RKO (cell line): ENCODE measurements at places on chromosomes 16 and 17.

DNA sequence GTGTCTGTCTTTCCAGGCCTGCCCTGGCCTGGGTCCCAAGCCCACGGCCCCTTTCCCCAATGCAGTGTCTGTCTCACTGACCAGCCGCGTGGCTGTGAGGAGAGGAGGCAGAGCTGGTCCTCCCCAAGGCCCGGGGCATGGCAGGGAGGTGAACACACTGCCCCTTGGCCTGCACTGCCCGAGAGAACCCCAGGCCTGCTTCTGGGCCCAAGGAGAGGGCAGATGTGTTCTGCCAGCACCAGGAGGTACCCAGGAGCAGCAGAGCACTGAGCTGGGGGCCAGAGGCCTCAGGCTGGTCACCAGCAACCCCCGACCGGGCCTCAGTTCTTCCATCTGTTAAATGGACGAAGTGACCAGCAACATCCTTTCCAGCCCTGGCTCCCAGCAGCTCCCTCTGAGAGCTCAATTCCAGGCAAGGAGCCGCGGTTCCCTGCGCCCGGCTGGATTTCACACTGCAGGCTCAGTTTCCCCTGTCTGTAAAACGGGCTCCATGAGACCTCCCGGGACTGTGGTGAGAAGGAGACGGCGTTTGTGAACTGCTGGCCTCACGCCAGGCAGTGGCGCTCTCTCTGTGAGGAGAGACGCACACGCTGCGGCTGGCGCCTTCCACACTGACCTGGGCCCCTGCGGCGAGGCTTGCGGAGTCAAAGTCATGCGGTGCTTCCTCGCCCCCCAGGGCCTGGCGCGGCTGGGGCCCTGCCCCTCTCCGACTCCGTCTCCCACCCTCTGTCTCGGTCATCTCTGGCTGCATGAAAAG lies 8.1 kb upstream of the ZFPM1 start:
- no peak for DNase-seq

DNA sequence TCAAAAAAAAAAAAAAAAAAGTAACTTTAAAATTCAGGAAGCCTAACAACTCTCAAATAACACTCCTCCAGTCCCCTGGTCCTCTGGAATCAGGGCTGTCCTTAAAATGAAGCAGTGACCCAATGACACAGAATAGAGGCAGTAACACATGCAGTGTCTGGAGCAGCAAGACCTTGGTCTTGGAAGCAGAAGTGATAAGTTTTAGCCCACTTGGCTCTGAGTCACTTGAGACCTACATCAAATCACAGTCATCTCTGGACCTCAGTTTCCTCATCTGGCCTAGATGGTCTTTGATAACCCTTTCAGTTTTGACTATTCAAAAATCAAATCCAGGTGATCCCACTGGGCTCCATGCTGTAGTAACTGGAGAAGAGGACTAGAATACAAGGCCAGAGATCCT lies 39.0 kb downstream of the LYRM1 start:
- DNase-seq = no peak

- DNase-seq = peak; percentile 36
Measured at GRCh38 chr16:9119795-9120194, 28.4 kb downstream of the HAPSTR1 start.

DNA sequence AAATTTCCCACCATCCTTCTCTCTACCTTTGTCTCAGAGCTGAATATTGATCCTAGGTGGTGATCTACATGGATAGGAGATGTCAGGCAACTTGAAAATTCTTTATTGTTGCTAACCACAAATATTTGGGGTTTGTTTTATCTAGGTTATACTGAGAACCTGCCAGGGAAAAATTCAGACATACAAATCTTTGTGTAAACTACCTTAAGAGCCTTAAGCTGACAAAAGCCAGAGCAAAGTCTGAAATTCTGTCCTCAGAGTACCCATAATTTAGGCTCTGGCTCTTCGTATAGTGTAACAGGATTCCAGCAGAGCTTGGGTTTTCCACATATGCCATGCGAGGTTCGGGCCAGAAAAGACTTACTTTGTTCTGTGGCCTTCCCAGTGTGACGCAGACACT lies 406.7 kb upstream of the MAF start:
- DNase-seq = no peak

DNA sequence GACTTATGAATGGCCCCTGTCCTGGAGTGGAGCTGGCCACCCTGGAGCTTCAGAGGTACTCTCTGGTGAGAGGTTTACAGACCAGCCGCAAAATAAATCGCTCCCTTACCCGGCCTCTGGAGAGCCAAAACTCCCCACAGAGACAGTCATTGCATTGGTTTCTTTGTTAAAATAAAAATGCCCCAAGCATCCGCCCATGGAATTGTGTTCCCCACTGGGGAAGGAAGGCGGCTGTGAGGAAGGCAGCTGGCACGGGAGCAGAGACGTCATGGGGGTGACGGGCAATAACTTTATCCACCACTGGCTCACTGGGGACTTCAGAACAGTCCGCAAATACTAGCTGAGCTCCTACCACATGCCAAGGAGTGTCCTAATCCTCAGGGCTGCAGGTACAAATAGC lies 266.2 kb upstream of the FOXF1 start:
- DNase-seq = no peak

GRCh38 chr16:52741351-52741750 lies 194.4 kb upstream of the TOX3 start:
- DNase-seq = no peak
